RWPE2 (cell line): ENCODE measurements at places on chromosomes 12 and 14.

DNA sequence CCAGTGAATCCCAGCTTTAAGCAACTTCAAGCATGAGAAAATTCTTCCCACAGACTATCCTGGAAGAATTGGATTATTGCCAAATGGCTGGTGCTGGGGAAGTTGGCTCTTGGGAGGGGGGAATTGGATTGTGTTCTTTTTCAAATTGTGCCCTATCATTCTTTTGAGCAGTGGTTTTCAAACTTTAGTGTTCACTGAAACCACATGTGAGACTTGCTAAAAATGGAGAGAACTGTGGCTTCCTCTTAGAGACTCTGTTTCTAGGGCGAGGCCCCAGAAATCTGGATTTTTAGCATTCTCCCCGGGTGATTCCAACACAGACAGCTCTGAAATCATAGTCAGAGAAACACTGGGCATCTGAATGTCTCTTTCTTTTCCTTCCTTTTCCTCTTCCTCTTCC, 14.3 kb upstream of the OTUB2 start:
- H3K27ac ChIP-seq, result no peak overlapping the region
- no peak for DNase-seq
- H3K27me3 ChIP-seq, result no peaks in the 10 kb centered on the region
- peaks cover 11% of the 10 kb centered on the region for H3K4me1 ChIP-seq
- H3K36me3 ChIP-seq, result no peaks in the 10 kb centered on the region
- H3K4me3 ChIP-seq, result no peak overlapping the region

DNA sequence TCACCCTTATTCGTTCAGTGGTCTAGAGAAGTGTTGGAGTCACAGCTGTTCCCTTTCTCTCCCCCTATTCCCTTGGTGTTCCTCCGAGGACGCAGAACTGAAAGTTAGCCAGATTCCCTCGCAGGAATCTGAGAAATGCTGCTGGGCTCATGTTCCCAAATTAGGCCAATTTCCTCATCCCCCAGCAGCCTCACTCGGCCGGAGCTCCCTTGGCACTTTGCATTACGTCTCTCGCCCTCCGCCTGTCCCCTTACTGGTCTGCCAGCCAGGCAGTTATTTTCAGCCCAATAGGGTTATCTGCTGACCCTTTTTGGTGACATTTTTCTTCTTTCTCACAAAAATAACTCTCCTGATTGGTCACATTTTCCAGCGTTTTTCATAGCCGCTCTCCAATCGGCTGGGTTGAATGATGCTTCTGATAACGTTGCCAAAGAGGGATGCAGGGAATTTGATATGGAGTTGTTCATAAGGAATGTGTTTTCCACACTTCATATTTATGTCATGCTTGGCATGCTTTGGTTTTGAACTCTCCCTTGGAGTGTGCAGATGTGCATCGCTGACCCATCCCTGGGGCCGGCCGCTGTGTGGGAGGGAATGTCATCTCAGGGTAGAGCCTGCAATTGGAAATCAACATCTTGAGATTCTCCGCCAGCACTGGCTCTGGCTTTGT, 9.9 kb downstream of the IFT43 start:
- DNase-seq, result no peak
- peaks cover 72% of the 10 kb centered on the region for H3K36me3 ChIP-seq
- H3K27me3 ChIP-seq, result no peaks in the 10 kb centered on the region
- no peak overlapping the region for H3K27ac ChIP-seq
- no peaks in the 10 kb centered on the region for H3K4me1 ChIP-seq
- H3K4me3 ChIP-seq, result no peak overlapping the region

- no peak for DNase-seq
- no peaks in the 10 kb centered on the region for H3K4me1 ChIP-seq
- no peaks in the 10 kb centered on the region for H3K36me3 ChIP-seq
- no peak overlapping the region for H3K4me3 ChIP-seq
- no peaks in the 10 kb centered on the region for H3K27me3 ChIP-seq
Measured at GRCh38 chr12:28446031-28446430, 255.8 kb downstream of the CCDC91 start.

DNA sequence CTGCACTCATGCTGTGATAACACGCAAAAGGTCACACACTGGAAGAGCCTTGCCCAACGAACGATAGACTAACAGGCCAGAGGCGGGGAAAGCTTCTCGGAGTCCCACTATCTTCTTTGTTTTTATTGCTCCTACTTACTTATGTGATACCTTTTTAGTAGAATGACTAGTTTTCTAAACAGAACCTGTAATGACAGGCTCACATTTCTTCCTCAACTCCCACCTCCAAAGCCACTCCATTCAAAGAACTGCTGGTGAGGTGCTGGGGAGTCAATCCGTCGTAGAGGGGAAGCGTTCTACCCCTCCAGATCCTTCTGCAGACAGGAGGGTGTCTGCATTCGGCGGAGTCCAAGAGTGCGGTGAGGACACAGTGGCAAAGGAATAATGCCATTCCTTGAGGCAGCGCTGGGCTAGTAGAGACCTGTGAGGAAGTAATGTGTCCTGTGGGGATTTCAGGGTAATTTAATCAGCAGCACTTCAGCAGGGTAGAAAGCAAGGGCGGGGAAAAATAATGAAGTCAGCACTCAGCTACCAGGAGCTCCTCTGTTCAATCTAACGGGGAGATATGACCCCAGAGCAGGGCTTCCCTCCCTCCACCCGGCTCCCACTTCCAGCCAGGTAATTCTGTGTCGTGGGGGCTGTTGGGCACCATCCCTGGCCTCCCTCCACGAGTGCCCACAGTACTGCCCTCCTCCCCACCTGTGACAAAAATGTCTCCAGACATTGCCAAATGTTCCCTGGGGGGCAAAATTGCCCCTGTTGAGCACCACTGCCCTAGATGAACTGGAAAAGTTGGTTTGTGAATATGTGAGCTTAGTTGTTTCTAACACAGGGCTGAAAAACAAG, 25.2 kb downstream of the SPRING1 start:
- no peaks in the 10 kb centered on the region for H3K4me1 ChIP-seq
- no peak for DNase-seq
- H3K27me3 ChIP-seq, result peaks cover 10% of the 10 kb centered on the region
- no peak overlapping the region for H3K27ac ChIP-seq
- peaks cover 12% of the 10 kb centered on the region for H3K36me3 ChIP-seq

GRCh38 chr14:92524602-92525185, 11.1 kb downstream of the RIN3 start:
- H3K36me3 ChIP-seq, result no peaks in the 10 kb centered on the region
- DNase-seq, result no peak
- H3K27me3 ChIP-seq, result no peaks in the 10 kb centered on the region
- no peak overlapping the region for H3K4me3 ChIP-seq
- H3K27ac ChIP-seq, result no peak overlapping the region

DNA sequence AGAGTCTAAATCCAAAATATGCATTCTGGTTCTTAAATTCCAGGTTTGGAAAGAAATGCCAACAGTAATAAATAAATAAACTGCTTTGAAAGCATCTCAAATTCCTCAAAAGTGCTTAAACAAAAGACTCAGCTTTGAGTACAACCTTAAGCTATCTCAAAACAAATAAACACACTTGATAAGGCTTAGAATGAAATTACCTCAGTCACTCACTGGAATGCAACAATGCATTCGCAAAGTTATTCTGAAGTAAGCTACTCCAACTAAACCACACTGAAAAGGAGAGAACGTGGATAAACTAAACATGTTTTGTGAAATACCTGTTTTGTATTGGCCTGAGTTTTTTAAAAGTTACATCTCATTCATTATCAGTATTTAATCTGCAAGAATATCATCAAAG, 1.2 kb downstream of the SPTSSA start:
- H3K36me3 ChIP-seq, result peaks cover 18% of the 10 kb centered on the region
- H3K27me3 ChIP-seq, result no peaks in the 10 kb centered on the region
- H3K4me3 ChIP-seq, result peak overlapping the region; percentile 73
- no peak for DNase-seq

- no peak overlapping the region for H3K27ac ChIP-seq
- peaks cover 17% of the 10 kb centered on the region for H3K4me1 ChIP-seq
- DNase-seq, result no peak
- H3K27me3 ChIP-seq, result no peaks in the 10 kb centered on the region
- H3K36me3 ChIP-seq, result no peaks in the 10 kb centered on the region
- no peak overlapping the region for H3K4me3 ChIP-seq
Measured at GRCh38 chr12:127245437-127245836, 1021.5 kb upstream of the TMEM132C start.

DNA sequence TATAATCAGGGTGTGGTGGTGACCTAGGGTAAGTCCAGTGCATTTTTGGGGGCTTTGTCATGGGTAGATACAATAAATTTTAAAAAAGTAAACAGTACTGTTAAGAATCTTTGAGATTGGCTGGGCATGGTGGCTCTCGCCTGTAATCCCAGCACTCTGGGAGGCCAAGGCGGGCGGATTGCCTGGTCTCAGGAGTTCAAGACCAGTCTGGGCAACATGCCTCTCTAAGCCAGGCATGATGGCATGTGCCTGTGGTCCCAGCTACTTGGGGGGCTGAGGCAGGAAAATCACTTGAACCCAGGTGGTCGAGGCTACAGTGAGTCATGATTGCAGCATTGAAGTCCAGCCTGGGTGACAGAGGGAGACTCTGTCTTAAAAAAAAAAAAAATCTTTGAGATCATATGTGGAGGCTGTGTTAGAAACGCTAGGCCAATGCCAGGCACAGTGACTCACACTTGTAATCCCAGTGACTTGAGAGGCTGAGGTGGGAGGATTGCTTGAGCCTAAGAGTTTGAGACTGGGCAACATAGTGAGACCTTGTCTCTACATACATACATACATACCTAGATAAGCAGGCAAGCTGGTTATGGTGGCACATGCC, 67.7 kb downstream of the PRKCH start:
- H3K4me3 ChIP-seq, result no peak overlapping the region
- H3K27ac ChIP-seq, result peak overlapping the region; percentile 94
- no peaks in the 10 kb centered on the region for H3K27me3 ChIP-seq
- peaks cover 19% of the 10 kb centered on the region for H3K4me1 ChIP-seq

- no peak overlapping the region for H3K27ac ChIP-seq
- no peak for DNase-seq
- no peaks in the 10 kb centered on the region for H3K4me1 ChIP-seq
- no peaks in the 10 kb centered on the region for H3K27me3 ChIP-seq
Measured at GRCh38 chr12:65464930-65465329, 186.4 kb downstream of the MSRB3 start.

DNA sequence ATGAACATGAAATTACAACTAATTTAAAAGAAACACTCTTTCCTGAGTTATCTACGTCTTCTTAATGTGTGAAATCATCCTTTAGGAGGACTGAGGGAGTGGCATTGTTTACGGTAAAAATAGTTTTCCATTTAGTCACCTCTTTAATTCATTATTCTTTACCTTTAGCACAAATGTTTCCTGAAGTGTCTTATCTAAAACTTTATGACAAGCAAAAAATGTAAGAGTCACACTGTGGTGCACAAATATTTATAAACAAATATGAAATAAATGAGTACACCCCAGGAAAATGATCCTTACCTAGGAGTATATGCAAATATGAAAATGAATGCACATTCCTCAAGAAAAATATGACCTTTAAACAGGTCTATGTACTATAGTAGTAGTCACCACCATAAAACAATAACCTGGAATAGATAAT, 104.6 kb downstream of the PTPRR start:
- H3K4me3 ChIP-seq, result no peak overlapping the region
- no peak for DNase-seq
- H3K27me3 ChIP-seq, result no peaks in the 10 kb centered on the region
- peaks cover 11% of the 10 kb centered on the region for H3K4me1 ChIP-seq
- H3K36me3 ChIP-seq, result no peaks in the 10 kb centered on the region
